ENCODE measurements at places on chromosomes 11 and 22.

- DNase-seq = no peak
Observed at GRCh38 chr11:36693139-36693843, 95.3 kb upstream of the RAG2 start.

- DNase-seq = no peak
Observed at GRCh38 chr11:126140201-126140925, 71.1 kb downstream of the RPUSD4 start.

DNA sequence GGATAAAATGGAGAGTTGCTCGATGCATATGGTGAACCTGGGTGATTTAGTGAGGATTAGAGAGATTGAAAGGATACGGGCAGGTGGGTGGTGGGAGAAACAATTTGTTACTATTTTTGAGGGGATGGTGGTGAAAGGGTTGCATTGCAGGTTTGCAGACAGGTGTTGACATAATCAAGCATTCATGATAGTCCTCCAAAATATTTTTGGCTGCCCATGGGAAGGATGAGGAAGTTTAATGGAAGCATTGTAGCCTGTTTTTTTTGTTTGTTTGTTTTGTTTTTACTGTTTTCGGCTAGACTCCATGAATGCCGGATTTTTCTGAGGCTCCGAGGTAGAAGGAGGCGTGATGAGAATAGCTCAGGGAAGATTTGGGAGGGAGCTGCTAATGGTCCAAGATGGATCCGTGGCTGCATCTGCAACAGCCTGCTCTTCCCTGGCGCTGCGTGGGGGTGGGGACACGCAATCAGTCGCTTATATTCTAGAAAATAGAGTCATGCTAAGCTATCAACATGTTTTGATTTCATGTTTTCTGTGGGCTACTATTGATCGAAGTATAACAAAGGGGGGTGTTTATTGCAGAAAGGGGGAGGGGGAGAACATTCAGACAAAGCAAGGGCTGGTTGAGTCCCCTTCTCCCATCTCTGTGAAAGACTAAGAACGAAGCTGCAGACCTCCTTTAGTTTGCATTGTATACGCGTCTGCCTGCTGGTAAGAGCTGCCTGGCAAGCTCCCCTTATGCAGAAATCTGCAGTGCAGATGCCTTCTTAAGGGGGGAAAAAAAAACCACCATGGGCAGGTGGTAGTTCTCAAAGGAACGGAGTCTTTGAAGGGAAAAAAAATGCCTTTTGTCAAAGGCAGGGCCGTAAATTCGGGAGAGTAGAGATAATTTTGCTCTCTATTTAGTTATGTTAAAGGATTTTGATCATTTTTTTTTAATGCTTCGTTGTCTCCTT lies 1.0 kb downstream of the RTN3 start:
- DNase-seq = peak; percentile 8

- DNase-seq = no peak
Observed at GRCh38 chr22:44372611-44373010, 59.9 kb upstream of the SHISAL1 start.

GRCh38 chr11:62592146-62592815 lies 958 bp upstream of the TUT1 start:
- no peak for DNase-seq

DNA sequence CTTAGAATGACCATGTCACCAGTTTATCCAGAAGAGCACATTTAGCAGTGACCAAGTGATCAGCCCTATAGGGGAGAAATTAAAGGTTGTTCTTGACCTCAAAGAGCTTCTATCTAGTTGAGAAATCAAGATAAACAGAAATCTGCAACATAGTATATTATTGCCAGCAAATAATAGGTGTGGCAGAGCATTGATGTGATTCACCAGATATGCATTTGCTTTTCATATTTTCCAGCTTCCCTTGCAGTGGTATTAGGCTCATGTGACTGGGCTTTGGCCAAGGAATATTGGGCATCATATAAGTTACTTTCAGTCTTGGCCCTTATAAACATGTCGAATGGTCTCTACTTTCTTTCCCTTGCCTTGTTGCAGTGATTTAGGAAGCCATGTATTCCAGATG lies 34.5 kb downstream of the COMMD9 start:
- DNase-seq = no peak
